Amygdala (tissue), 56 donors: ENCODE measurements at places on chromosomes 5 and 9.

GRCh38 chr5:37738057-37738691, 101.7 kb downstream of the GDNF start:
- no peak for DNase-seq

- no peak for DNase-seq
Observed at GRCh38 chr5:1743769-1744085, 55.9 kb downstream of the MRPL36 start.

- DNase-seq, result peak; percentile 19
Observed at GRCh38 chr5:132385326-132386105, 16.0 kb downstream of the SLC22A5 start.

GRCh38 chr9:97220894-97221477, 86.5 kb upstream of the CCDC180 start:
- DNase-seq, result no peak

DNA sequence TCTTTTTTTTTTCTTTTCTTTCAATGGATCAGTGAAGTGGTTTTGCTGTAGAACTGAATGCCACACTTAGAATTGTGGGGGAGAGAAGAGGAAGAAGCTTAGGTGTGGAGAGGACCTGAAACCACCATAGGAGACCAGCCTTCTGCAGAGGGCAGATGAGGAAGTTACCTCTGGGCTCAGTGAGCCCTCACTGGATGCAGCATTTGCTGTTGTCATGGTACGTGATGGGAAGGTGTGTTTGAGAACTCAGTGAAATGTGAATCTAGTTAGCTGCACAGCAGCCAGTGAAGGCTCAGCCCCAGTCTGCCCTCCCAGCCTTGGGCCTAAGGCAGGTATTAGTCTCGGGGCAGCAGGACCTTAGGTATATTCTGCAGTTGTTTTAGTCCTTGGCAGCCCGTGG, 17.5 kb downstream of the CYFIP2 start:
- no peak for DNase-seq

DNA sequence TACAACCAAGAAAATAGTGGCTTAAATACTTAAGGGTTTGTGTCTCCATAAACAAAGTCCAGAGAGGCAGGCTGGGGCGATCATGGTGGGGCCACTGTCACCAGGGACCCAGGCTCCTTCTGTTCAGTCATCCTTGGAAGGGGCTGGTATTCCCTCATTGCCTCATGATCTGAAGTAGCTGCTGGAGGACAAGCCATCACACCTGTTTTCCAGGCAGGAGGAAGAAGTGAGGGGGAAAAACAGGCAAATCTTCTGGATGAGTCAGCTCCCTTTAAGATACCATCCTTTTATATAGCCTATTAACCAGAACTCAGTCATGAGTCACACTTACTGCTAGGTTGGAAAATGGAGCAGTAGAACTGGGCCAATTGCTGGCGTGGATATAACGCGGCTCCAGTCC, 92.3 kb downstream of the DAP start:
- DNase-seq, result no peak

DNA sequence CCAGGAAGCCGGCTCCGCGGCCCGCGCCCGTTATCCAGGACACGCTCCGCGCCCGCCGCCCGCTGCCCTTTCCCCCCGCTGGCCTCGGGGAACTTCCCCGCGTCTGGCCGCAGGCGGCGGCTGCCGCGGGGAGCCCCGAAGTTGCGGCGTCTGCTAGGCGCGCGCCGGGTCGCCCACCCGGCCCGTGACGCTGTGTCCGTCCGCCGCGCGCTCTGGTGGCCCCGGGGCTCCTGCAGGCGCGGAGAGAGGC, 621 bp upstream of the GCNT4 start:
- DNase-seq, result no peak

DNA sequence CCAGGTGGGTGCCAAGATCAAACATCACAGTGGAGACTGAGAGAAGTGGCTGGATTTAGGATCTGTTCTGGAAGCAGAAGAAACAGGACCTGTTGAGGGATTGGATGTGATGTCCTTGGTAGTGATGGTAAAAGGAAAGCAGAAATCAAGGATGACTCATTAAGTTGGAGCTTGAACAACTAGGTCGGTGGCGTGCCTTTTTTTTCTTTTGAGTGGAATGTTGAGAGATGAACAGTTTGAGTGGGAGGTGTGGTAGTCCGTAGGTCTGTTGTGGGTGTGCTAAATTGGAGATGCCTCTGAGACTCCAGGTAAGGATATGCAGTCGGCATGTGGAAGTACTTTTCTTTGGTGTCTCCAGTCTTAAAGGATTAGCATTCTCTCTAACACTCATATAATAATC, 92.1 kb upstream of the IL12B start:
- DNase-seq, result no peak

DNA sequence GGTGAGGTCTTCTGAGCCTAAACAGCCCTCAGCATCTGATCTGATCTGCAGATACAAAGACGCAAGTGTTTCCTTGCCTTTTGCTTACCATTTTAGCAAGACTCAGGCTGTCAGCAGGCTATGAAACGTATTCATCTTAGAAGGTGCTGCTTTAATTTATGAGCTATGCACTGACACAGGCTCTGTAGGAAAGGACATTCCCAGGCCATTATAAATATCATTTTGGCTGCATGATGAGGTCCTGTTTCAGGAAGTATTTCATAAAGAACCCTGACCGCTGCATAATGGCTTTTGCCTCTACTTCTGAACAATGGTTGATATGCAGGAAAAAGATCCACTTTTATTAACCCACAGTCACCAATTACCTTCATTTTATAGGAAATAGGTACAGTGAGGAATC, 98.4 kb upstream of the CAST start:
- DNase-seq, result no peak

GRCh38 chr9:8860925-8861324, 1061.3 kb upstream of the DMAC1 start:
- DNase-seq, result no peak

- no peak for DNase-seq
Observed at GRCh38 chr9:77714077-77714549, 66.0 kb upstream of the GNA14 start.

- DNase-seq, result no peak
Observed at GRCh38 chr5:95734187-95734586, 3.1 kb downstream of the RHOBTB3 start.

- DNase-seq, result no peak
Observed at GRCh38 chr5:39091940-39092580, 17.9 kb upstream of the RICTOR start.

GRCh38 chr5:102740515-102740914, 14.6 kb upstream of the PAM start:
- no peak for DNase-seq

- no peak for DNase-seq
Observed at GRCh38 chr5:127645300-127645726, 3.6 kb upstream of the CTXN3 start.

- DNase-seq, result no peak
Observed at GRCh38 chr9:69965416-69966145, 78.1 kb upstream of the MAMDC2 start.

GRCh38 chr9:99579964-99580363, 241.7 kb upstream of the NR4A3 start:
- DNase-seq, result no peak

DNA sequence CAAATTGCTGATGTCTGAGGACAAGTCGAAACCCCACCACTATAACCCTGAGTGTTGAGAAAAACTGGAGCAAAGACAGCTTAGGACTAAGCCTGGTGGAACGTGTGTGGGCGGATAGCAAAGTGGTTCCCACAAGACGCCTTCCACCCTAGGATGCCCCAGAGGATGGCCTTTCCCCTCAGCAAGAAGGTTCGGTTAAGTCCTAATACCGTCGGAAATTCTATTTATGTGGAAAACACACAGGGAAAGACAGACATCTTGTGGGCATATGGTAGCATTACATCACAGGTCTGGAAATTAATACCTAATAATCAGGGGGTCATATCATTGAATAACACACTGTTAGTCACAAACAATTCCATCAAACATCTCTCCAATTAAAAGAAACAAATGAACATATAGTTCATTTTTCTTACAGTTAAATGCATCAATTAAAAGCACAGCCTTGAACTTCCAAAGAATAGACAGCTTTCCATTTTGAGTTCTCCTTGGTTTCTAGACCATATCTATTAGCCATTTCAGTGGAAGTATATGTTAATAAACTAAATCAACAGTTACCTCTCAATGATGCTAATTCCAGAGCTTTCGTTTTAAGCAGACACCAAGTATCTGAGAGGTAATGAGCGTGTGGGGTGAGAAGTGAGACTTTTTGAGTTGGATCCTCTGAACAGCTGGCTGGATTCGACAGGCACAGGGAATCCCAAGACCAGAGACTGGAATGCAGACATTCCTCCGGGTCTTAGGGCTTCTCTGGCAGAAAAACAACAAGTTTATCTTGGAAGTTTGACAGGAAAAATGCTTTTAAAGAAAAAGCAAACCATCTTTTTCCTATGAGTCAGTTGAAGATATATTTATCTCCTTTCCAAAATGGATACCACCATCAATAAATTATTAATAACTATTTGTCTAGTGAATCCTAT, 2.9 kb upstream of the ICE1 start:
- no peak for DNase-seq

DNA sequence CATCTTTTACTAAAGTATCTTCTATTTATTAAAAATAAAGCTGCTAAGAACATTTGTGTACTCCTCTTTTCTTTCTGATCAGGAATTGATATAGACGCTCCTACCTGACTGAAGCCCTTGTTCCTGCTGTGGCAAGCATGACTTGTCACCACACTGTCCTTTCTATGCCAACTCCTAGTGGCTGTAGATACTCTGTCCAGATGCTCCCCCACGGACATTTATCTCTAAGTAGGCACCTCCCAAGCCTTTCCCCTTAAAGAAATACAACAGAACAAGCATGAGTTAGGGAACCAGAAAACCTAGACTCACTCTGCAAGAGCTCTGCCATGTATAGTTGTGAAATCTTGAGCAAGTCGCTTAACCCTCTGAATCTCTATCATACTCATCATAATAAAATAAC, 53.2 kb downstream of the FAM114A2 start:
- DNase-seq, result no peak

DNA sequence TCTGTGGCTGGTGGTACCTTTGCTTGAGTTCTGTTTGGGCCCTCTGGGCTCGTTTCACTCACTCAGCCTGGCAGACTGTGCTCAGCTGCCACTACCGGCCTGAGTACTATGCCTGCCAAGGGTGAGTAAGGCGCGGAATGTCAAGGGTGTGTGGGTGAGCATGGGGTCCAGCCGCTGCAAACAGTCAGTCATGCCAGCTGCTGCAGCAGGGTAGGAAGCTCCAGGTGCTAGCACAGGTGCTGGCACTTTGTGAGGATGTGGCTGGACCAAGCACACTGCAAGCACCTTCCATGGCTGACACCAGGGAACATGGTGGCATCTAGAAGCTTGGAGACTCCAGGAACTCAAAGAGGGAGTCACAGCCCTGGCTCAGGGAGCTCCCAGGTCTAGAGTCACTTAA, 368.6 kb upstream of the ACO1 start:
- no peak for DNase-seq

DNA sequence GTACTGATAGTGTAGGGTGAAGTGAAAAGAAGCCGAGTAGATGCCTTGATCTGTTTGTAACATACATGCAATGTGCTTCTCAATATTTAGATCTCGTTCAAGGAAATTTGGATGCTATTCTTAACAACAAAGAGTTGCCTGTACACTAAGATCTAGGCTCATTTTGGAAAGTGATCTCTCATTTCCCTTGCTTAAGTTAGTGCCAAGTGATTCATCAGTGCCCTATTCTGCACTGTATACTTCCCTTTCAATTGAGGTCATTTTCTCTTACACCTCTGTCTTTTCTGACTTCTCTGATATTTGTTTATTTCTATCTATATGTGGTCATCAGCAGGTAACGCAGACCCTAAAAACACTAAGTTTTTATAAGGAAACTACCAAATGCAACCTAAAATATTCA, 528.6 kb upstream of the PTPRD start:
- no peak for DNase-seq

- DNase-seq, result no peak
Observed at GRCh38 chr9:116042321-116042720, 111.3 kb upstream of the PAPPA start.

GRCh38 chr9:91680106-91680505, 256.5 kb upstream of the NFIL3 start:
- no peak for DNase-seq

- no peak for DNase-seq
Observed at GRCh38 chr5:36877667-36878391, 1.3 kb downstream of the NIPBL start.

DNA sequence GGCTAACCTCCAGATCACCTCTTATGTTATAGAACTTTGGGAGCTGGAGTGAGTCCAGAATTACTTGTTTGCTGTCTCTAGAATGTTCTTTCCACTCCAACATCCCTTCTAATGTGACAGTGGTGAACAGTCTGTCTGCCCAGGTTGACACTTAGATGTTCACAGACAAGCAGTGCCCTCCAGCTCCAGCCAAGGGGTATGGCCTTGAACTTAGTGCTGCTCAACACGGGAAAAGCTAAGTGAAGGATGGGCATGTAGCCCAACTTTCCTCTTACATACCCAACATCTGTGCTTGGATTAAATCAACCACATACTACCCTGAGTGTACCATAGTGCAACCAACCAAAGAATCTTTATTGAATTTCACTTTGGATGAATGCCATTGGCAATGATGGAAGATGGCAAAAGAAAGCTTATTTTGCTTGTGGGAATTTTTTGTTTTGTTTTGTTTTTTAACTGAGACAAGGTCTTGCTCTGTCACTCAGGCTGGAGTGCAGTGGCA, 201.2 kb downstream of the NXNL2 start:
- DNase-seq, result no peak

- no peak for DNase-seq
Observed at GRCh38 chr5:135593141-135593540, 14.3 kb upstream of the CXCL14 start.

DNA sequence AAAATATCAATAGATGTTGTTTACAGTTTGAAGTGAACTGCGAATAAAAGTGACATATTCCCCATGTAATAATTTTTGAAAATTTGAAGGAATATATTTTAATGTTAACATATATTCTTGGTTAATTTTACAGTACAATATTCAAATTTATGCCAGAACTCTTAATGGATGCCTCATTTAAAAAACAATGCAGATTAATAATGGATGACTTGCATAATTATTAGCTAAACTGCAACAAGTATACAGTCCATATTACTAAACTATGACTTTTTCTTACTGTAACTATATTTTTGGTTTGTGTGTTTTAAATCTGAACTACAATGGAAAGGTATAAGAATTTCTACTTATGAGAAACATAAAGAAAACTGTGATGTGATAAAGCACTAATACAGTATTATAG, 1390.1 kb downstream of the PTPRD start:
- DNase-seq, result no peak
